ENCODE measurements at places on chromosomes 12 and 14.

DNA sequence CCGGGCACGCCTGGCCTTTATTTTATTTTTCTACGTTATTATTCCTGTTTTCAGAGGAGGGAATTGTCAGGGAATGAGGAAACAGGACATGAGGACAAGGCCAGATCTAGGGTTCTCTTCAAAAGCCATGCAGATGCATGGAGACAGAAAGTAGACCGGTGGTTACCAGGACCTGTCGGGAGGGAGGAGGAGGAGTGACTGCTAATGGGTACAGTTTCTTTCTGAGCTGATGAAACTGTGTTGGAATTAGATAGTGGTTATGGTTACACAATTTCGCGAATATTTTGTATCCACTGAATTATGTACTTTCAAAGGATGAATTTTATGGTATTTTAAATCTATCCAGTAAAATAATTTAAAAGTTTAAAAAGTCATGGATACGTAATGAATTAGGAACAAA is 11.3 kb downstream of the ZNF839 start:
- no peak for DNase-seq

DNA sequence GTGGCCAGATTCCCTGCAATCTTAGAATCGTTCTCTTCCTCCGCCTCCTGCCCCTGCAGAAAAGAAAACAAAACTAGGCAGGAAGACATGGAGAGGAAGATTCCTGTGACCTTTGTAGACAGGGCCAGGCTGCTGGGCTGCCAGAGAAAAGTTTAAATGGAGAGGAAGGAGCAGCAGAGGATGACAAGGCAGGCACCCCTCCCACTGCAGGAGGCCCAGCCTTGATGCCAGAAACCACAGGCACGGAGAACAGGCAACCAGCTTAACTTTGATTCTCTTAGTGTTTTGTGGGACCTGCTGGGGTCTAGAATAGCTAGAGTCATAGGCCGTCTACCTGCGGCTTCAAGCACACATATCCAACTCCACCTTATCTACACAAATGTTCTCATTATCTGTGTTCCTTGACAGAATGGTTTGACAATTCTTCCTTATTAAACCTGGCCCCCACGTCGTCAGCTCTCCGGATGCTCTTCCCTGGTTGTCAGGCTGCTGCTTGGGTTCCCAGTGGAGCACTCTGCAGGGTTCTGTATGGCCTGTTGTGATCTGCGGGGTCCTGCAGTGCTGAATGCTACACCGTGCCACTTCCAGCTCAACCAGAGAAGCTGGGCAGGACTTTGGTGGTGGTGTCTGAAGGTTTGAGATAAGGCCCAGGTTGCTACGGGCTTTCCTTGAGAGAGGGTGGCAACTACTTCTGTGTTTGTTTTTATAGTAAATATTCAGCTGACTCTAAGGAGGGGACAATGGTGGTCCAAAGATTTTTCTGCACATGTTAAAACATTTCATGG is 609.5 kb downstream of the AACS start:
- DNase-seq = no peak

DNA sequence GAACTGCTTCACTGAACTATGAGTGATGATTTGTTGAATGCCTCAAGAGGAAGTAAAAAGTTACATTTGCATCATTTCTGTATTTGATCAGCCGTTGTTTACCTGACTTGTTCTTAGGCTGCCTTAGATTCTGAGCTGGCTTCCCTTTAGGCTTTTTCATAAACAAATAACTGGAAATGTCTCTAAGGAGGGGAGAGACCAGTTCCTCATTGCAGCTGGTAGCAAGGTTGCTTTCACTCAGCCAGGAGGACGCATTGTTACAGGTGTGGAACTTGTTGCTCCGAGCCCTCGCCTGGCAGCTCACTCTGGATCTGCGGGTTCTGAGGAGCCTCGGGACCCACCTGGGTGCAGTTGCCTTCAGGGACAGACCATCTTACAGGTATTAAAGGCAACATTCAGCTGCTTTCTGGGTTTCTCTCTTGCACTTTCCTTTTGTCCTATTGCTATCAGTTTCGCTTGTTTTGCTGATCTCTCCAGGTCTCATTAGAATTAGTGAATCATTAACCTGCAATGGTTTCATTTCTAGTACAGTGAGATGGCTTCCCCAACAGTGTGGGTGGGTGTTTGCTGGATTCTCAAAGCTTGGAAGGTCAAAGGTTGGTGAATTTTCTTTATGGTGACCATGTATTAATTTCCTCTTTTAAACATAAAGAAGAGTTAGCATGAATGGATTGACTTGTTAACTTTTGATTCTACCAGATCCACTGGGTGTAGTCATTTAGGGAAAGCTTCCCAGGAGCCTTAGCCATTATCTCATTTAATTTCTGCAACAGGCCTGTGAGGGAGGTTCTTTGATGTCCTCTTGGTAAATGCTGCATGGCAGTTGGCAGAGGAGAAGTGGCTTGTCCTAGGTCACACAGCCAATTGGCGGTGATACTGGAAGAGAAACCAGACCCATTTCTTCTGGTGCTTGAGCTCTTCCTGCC is at the start of gene PLEKHG7:
Gene PLEKHG7, plus strand, starts transcription at position 236 of the 926 bp plus-strand sequence. CDS start 3,643 bp downstream, outside the sequence.
- no peak for DNase-seq

- DNase-seq = no peak
Measured at GRCh38 chr12:47321436-47321835, 241.7 kb upstream of the AMIGO2 start.

DNA sequence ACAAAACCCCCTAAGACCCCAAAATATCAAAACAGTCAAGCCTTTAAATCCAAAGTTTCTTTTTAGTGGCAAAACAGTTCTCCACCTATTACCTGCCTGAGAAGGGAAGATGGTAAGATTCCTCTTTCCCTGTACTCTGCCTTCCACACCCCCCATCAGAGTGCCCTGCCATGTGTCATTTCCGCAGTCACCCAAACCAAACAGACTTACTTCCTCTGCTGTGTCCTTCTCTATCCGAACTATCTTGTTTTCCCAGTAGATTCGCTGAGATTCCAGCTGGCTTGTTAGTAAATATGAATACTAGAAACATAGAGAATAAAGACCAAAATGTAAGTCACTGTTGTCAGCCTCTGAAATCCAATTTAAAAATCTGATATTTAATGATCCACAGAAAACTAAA is 30.4 kb downstream of the BRAP start:
- DNase-seq = no peak

GRCh38 chr14:74548881-74549280 is 55.3 kb downstream of the ISCA2 start:
- no peak for DNase-seq

DNA sequence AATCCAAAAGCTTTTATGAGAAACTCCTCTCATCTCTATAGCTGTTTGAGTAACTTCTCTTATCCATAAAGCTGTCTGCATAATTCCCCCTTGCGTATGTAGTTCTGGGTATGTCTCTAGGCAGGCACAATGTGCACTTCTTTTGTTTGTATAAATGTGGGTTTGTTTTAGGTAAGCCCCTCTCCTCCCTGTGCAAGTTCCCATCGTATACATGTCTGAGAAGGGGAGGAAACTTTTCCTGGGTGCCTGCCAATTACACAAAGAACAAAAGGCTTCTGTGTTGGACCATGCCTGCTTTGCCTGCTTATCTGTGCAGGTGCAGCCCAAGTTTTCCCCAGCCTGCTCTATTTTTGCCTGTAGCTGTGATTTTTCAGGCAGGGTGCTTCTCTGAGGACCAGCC is 96.7 kb downstream of the CCER1 start:
- no peak for DNase-seq

DNA sequence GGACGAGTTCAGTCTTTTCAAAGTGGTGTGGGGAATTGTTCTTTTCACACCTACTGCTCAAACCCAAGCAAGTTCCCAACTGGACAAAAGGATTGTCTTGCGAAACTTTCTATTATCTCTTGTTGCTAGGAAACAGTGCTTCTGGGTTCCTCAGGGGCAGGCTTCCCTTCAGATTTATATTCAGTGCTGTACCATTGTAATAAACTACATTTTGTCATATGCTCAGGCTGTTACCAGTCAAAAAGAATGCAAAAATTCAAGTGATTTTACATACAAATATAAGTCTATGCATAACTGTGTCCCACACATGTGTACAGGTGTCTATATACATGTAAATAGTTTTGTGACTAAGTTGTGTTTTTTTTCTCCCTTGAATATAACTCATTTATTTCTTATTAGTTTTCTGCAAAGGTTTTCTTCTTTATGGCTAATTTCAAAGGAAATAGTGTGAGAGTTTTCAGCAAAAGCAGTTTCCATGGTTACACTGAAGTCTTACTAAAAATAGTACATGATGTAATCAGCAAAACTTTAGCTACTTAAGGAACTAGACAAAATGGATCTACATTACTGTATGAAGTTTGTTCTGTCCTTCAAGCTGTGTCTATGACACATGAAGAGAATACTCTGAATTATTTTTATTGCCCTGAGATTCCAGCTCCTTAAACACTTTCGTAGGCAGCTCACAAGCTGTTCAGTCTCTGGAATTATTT is 430.2 kb upstream of the TMPO start:
- no peak for DNase-seq

GRCh38 chr14:53651096-53651740 is 305.4 kb downstream of the BMP4 start:
- DNase-seq = no peak

- no peak for DNase-seq
Measured at GRCh38 chr12:124686370-124687173, 119.2 kb upstream of the NCOR2 start.

DNA sequence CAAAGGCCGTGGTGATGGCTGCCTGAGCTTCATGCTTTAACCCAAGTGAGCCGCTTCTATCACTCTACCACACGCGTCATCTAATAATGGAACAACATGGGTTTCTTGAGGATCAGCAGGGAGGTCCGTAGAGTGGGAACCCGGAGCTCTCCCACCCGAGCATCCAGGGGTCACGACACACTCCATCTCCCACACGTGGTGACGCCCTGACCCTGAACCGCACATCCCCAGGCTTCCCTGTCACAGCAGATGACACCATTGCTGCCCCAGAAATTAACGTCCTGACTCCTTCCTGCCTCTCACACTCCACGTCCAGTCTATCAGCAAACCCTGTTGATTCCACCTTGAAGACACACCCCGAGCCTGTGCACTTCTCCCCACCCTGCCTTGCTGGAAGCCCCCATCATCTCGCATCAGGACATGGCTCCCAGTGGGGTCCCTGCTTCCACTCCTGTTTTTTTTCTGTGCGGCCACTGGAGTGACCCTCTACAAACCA is 163.2 kb downstream of the PIWIL1 start:
- DNase-seq = no peak

- DNase-seq = no peak
Measured at GRCh38 chr12:32714772-32715171, 35.7 kb downstream of the DNM1L start.

- peak; percentile 67 for DNase-seq
Measured at GRCh38 chr14:77862154-77862786, 62.4 kb downstream of the ADCK1 start.

- no peak for DNase-seq
Measured at GRCh38 chr12:124848621-124849380, 14.9 kb downstream of the SCARB1 start.

DNA sequence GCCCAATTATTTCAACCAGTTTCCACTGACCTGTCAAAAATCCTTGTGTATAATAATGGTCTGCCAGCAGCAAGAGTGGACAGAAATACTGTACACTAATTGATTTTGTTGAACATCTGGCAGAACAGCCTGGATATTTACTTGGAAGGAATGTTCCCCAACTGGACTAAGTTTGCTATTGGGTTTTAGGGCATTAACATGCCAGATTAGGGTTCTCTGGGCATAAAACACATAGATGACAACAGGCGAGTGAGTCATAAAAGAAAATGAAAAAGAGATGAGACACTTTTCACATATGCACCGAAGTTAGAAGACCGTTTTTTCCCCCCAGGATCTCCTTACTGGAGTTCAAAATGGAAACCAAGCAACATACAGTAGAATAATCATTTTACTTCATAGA is 236.3 kb upstream of the NAV3 start:
- DNase-seq = no peak

GRCh38 chr14:78355109-78355508 is 184.9 kb downstream of the NRXN3 start:
- no peak for DNase-seq

DNA sequence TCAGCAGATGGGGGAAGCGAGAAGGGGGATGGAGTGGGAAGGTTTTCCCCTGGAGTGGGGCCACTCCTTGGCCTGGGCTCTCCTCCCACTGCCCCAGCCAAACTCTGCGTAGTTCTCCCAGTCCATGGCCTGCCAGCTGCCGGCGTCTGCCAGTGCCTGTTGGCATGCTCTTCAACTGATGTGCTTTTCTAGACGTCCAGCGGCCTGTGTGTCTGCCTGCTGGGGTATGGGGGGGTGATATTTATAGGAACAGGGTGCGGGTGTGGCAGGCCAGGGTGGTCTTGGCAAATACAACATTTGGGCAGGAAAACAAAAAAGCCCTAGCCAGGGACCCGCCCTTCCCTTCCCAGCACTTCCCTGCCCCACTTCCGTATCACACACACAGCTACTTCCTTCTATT is 786.3 kb upstream of the NOVA1 start:
- no peak for DNase-seq

DNA sequence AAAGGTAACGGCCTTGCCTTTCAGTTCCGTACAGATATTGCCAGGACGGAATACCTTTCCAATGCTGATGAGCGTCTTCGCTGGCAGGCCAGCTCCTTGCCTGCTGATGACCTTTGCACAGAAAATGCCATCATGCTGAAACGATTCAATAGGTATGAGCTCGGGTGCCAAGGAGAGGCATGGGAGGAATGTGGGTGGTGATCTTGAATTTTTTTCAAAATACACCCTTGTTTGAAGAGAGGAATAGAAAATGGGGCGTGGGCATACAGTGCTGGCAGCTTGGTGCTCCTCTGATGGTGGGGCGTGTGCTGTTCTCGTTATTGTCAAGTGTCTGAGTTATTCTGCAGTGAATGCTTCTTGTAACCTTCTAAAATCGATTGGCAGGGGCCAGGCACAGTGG is 52.5 kb downstream of the HSP90AA1 start:
- no peak for DNase-seq

GRCh38 chr14:100747021-100747586 is 20.4 kb downstream of the DLK1 start:
- no peak for DNase-seq

DNA sequence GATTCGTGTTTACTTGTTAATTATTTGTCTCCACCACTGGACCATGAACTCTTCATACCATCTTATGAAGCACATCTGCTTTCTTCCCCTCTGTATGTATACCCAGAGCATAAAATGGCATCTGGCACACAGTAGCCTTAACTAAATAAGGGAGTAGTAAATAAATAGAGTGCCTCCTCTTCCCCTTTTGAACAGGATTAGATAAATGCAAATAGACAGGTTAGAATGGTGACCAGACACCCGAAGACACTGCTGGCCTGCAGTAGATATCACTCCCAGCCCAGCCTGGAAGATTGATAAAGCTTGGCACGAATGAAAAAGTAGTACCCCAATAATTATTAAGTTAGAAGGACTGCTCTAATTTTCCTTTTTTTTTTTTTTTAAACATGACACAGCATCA is 6.9 kb downstream of the GALNT4 start:
- DNase-seq = no peak

- no peak for DNase-seq
Measured at GRCh38 chr14:69137843-69138535, 14.9 kb downstream of the DCAF5 start.

- DNase-seq = no peak
Measured at GRCh38 chr12:4420138-4420670, 25.4 kb downstream of the FGF6 start.

All from effector memory CD8-positive, alpha-beta T cell (primary cell).